CD4-positive, alpha-beta T cell treated with Interleukin-10 for 1 hour (primary cell): ENCODE measurements at places on chromosomes 16 and 17.

DNA sequence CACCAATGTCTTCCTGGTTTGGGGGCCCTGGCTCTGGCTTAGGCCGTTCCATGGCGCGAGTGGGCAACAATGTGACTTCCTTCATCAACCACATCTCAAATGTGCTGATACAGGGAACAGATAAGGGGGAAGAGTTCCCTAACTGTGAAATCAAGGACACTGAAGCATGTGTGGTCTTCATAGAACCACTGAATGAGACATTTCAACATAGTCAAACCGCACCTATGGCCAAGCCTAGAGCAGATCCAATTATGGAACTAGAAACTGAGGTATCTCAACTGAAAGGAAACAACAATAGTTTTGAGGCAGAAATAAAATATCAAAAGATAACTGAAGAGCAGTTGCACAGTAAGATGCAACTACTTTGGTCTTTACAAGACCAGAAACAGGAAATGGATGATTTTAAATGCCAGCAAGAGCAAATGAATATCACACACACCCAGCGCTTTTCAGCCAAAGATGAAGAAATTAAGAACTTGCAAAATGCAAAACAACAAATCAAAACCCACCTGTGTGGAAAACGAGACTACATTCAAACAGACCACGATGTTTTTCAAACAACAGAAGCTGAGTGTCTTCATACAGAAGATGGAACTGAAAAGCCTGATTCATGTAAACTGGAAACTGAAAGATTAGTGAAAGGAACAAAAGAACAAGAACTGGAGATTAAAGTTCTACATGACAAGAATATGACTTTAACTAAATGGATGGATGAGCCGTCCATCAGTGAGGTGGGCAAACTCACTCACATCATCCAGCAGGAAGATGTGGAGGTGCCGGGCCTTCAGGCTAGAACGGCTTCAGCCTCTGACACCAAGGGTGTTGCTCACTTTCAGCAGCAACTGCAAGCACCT lies 18.1 kb upstream of the LCMT1 start:
- no peak for DNase-seq

DNA sequence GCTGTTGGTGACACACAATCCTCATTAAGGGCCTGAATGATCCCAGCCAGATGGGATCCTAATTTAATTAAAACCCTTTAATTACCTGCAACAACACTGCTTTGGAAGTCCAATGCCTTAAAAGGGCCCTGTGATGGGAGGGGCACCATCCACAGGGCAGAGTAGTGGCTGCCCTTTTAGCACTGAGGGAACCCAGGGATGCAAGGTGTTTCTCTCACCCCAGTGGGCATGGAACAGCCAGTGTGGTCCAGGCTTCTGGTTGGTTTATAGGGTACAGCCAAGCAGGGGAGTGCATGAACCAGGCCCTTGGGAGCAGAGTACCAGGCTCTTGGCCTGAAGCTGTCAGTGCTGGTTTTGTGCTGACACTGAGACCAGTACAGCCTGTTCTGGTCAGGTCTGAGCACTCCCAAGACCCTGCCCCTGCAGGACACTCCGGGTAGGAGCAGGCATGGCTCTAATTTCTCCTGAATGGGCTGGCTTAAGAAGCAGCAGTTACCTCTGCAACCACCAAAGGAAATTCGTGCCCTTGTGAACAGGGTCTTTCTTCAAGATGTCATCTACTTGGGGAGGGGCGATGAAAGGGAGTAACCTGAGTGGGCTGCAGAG lies 9.9 kb downstream of the NXPH3 start:
- DNase-seq, result no peak

DNA sequence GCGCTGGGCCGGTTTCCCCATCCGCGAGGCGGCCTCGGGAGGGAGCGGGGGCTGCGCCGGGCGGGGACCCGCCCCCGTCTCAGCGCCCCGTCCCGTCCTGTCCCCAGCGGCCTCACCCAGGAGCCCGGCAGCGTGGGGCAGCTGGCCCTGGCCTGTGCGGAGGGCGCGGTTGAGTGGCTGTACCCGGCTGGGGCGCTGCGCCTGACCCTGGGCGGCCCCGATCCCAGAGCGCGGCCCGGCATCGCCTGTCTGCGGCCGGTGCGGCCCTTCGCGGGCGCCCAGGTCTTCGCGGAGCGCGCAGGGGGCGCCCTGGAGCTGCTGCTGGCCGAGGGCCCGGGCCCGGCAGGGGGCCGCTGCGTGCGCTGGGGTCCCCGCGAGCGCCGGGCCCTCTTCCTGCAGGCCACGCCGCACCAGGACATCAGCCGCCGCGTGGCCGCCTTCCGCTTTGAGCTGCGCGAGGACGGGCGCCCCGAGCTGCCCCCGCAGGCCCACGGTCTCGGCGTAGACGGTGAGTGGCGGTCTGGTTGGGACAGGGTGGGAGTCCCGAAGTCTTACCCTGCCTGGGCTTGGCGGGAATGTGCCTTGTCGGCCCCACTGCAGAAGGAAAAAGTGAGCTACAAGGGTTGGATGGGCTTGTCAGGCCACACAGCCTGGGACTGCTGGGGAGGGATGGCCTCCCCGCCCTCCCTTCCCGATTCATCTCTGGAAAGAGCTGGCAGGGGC lies 720 bp downstream of the METRN start:
- no peak for DNase-seq

DNA sequence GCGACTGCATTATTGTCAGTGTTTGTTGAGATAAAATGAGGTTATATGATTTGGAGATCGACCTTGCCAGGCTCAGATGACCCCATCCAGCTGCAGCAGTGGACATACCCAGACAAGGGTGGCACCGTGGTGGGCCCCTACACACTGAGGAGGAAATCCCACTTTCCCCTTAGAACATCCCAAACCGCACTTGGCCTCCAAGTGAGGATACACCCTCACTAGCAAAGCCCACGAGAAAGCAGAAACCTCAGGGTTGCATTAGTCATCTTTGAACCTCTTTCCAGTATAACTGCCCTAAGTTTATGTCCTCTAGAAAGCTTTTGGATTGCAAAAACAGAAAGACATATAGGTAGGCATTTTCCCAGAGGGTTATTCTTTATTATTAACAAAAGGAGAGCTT lies 101.5 kb downstream of the CLEC16A start:
- no peak for DNase-seq

DNA sequence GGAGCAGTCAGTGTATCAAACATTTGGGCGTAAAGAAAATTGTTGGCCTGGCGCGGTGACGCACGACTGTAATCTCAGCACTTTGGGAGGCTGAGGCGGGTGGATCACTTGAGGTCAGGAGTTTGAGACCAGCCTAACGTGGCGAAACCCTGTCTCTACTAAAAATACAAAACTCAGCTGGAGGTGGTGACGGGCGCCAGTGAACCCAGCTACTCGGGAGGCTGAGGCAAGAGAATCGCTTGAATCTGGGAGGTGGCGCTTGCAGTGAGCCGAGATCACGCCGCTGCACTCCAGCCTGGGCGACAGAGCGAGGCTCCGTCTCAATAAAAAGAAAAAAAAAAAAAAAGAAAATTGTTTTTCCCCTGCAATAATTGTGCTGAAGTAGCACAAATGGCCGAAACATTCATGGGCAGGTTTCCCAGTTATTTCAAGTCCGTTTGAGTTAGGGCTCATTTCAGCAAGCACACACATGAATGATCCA lies 1.4 kb downstream of the GCSH start:
- no peak for DNase-seq

- no peak for DNase-seq
Observed at GRCh38 chr16:89786474-89787364, 29.7 kb downstream of the FANCA start.

DNA sequence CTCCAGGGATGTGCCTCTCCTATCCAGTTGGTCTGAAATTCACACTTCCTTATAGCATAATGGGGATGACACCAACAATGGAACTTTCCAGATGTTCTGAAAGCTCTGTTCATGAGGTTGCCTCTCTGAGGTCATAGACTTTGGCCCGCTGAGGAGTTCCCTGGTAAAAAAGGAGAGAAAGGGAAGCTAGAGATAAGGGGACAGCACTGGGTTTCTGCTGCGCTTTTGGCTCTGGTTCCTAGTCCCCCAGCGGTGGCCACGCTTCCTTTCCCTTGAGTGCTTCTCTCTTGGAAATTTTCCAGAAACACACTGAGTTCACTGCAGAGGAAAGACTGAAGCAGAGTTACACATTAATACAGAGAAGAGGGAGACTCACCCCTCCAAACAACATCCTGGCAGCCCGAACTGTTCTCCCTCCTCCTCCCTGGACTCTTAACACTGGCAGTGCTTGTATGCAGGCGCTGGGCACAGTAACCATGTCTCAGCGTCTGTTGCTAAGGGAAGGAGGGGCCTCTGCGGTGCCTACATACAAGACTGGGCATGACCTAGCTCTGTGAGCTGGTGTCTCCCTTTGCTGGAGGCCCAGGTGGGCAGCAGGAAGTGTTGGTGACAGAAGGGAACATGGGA lies at the start of gene DNAH3:
DNAH3 (minus strand) TSS at position 472 of the 627 bp plus-strand sequence. CDS start 527 bp downstream, outside the sequence.
- DNase-seq, result no peak

GRCh38 chr16:49749816-49750215 lies 106.1 kb downstream of the ZNF423 start:
- no peak for DNase-seq

DNA sequence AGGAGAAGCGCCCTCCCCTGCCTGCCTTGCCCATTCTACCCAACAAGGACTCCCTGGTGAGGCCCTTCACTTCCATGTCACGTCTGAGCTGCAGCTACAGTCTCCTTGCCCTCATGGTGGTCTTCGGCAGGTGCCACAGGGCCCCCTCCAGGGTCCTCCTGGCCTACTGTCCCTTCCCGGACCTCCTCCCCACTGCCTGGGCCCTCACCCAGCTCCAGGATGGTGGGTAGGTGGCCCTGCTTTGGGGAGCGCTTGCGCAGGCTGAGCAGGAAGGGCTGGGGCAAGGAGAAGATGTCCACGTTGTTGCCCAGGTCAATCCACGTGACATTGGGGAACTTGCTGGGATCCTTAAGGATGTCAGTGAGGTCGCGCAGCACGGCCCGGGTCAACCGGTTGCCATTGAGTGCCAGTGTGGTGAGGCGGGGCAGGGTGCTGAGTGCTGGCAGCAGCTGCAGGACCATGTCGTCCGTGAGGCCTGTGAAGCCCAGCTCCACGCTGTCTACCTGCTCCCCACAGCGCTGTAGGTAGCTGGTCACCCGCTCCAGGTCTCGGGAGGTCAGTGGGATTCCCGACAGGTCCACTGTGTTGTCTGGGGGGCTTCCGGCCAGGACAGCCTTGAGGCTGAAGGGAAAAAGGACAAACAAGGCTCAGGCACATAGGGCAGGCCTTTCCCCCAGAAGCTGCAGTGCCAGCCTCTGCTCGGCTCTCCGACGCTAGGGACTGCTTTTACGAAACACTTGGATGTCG lies 28.3 kb downstream of the TRPV2 start:
- no peak for DNase-seq

GRCh38 chr16:51152691-51153576 lies 1.9 kb upstream of the SALL1 start:
- no peak for DNase-seq

DNA sequence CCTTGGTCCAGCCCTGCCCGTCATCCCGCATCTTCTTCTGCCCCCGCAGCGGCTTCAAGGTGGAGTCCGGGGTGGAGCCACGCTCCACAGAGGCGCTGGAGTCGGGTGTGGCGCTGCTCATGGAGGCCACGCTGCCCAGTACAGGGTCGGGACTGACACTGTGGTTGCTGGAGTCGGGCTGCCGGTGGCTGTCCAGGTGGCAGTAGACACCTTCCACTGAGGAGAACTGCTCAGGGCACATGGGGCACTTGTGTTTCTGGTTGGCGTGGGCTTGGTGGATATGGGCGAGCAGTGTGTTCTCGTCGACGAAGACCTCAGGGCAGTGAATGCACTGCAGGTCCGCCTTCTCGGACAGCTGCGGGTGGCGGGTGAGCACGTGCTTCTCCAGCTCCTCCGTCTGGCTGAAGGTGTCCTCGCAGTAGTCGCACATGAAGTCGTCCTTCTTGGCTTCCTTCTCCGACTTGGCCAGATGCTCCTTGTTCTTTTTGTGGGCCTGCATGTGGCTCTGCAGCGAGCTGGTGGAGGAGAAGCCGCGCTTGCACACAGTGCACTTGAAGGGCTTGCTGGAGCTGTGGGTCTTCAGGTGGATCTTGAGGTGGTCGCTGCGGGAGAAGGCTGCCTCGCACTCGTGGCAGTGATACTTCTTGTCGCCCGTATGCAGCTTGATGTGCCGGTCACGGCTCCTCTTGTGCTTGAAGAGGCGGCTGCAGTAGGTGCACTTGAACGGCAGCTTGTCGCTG lies 217.8 kb downstream of the ZNF423 start:
- no peak for DNase-seq
